Activated T-helper 1 cell treated with Interleukin-2 at 50 U/mL for 16 hours (primary cell): ENCODE measurements at places on chromosomes 12 and 14.

DNA sequence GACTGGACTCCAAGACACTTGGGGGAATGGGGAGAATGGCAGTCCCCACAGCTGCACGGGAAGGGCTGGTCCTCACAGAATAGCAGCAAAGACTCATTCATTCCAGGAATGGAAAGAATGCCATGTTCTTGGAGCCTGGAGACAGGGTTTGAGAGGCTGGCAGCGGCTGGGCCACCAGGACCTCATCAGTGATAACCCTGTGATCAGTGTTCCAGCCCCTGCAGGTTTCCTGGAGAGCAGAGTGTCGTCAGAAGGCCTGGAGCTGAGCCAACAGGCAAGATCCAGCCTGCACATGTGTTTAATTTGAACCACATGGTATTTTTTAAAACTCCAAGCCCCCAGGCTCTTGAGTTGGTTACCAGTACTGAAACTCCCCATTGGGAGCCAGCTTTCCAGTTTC is 11.3 kb downstream of the BDKRB1 start:
- no peak for DNase-seq

DNA sequence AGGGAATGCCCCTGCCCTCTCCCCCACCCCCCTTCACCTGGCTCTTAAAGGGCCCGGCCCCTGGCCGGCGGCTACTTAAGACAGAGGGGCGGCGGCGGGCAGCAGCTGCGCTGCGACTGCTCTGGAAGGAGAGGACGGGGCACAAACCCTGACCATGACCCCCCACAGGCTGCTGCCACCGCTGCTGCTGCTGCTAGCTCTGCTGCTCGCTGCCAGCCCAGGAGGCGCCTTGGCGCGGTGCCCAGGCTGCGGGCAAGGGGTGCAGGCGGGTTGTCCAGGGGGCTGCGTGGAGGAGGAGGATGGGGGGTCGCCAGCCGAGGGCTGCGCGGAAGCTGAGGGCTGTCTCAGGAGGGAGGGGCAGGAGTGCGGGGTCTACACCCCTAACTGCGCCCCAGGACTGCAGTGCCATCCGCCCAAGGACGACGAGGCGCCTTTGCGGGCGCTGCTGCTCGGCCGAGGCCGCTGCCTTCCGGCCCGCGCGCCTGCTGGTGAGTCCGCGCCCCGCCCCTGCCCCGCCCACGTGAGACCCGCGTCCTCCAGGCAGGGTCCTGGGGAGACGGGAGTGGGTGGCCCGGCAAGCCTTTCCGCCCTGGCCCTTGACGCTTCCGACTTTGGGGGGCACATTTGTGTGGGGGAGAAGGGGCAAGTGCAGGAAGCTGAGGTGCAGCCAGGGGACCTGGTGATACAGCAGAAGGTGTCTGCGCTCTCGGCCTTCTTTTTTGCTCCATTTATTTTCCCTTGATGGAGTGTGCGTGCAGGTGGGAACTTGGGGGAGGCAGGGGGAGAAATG is at the start of gene IGFBP6:
Gene IGFBP6, plus strand, starts transcription at position 104 of the 790 bp plus-strand sequence. Its CDS starts 51 bp downstream, at position 155.
- peak; percentile 45 for DNase-seq

DNA sequence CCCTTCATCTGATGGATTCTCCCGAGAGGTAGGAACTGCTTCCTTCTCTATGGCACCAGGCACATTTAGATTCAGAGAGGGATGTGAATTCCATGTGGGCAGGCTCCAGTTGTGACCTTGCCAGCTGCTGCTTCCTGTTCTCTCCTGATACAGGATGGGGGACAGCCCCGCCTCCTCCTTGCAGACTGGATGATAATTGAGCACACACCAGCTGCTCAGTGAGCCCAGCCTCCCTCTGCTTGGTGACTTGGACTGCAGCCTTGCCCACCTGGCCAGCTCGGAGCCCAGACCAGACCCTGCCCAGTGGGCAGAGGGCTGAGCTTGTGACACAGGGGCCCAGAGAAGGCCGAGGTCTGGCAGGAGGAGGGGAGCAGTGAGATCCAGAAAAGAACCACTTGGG is 90.2 kb downstream of the CALM1 start:
- no peak for DNase-seq

GRCh38 chr14:85319101-85319500 is 210.8 kb upstream of the FLRT2 start:
- DNase-seq, result no peak

DNA sequence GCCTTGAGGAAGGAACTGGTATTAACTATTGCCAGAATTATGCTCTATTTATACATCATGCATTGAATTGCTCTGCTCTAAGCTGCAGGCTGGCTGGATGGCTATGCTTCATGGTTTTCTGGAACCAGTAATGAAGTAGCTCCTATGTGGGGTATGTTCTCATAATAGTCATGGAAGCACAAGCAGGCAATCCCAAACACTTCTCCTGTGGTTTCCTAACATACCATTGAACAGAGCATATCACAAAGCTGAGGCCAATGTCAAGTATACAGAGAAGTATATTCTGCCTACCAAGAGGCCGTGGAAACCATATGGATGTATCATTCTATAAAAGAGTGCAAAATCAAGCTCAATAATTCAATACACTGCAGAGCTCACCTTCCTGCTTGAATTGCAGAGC is 1752.4 kb upstream of the FLRT2 start:
- no peak for DNase-seq

GRCh38 chr14:103122585-103122946 is 695 bp upstream of the TNFAIP2 start:
- no peak for DNase-seq

- DNase-seq, result no peak
Observed at GRCh38 chr12:42343721-42344120, 17.8 kb downstream of the PPHLN1 start.

DNA sequence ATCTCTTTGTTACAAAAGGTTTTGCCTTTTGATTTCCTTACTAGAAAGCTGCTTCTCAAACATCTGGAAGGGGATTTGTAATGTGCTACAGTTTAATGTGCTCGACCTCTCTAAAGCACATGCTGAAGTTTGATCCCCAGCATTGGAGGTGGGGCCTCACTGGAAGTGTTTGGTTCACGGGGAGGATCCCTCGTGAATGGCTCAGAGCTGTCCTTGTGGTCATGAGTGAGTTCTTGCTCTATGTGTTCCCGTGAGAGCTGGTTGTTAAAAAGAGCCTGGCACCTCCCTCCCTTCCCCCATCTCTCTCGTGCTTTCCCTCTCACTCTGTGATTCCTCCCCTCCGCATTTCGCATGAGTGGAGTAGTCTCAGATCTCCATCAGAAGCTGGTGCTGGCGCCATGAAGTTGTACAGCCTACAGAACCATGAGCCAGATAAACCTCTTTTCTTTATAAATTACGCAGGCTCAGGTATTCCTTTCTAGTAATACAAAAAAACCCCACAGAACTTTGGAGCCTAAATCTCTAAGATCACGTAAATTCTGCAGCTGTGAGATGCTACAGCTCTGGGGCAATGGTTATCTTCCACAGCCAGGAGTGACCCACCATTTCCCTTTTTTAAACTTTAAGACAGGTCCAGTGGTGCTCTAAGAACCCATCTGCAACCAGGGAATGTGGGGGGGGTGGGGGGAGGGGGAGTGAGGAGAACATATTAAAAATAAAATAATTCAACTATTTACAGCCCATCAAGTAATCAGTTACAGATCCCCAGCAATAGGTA is 214.4 kb downstream of the FOXN3 start:
- DNase-seq, result no peak

DNA sequence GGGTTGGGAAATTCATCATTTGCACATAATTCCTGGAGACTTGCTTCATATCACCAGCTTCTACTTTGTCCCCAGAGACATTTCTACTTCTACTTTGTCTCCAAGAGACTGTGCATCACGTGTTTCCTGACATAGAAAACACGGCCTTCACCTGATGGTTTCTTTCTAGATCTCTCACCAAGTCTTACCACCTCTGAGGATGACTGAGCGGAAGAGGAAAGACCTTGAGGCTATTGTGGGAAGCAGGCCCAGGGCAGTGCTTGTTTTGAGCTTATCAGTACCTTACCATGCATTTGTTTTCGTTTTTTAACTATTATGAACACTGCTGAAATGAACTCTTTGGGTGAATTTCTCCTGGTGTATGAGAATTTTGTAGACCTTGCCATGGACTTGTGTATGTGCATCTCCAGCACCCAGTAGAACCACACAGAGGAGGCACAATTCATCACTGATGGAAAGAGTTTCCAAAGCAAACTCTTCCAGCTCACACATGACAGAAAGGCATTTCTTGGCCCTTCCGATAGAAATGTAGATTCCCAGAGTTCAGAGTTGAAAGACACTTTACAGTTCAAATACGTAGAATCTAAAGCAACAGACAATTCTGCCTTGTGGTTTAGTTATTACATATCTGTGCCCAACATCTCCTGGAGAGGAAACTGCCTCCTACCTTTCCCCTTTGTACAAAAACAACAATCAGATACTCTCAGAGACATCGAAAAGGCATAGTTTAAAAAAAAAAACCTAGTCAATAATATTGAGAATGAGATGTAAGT is 434.7 kb downstream of the FUT8 start:
- peak; percentile 50 for DNase-seq

- DNase-seq, result no peak
Observed at GRCh38 chr12:6341417-6342139, at the start of gene TNFRSF1A. Gene TNFRSF1A, minus strand, starts transcription at chr12:6342076. Its CDS starts 262 bp downstream, at chr12:6341814.

DNA sequence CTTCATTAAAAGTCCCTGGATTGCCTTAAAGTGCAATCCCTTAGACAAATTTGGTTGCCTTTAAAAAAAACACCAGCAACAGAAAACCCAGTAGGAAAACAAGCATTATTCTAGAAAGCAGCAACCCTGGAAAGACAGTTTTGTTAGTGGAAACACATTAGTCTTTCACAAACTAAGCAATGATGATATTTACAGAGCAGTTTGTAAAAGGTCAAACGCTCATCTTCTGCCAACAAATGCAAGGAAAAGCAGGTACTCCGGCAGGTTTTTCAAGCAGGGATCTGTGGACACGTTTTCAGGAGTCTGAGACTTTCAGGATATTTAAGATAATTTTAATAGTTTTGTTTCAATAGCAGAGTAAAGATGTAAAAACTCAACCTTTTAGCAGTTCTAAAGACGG is 202.2 kb downstream of the EXOC5 start:
- no peak for DNase-seq

GRCh38 chr14:55881577-55882241 is 236.5 kb upstream of the PELI2 start:
- no peak for DNase-seq

DNA sequence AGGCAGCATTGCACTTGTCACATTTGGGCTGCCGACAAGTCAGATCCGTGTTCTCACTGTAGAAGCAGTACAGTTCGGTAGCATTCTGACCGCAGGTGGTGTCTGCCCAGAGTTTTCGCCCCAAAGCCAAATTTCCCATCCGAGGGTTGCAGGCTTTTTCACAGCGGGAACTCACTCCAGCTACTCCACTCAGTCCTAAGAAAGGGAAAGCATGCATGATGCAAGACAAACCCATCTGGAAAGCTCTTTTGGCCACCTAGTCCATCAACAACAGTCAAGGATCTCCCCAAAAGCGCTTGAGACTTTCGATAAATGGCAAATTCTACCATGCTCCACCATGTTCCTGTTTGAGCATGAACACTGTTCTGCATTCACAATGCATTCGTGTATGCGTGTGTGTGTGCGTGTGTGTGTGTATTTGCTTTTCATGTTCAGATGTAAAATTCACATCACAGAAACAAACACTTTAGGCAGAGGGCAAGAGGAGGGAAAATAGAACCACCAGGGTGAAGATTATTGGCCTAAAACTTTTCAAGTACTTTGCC is 3.2 kb downstream of the NTN4 start:
- DNase-seq, result no peak

DNA sequence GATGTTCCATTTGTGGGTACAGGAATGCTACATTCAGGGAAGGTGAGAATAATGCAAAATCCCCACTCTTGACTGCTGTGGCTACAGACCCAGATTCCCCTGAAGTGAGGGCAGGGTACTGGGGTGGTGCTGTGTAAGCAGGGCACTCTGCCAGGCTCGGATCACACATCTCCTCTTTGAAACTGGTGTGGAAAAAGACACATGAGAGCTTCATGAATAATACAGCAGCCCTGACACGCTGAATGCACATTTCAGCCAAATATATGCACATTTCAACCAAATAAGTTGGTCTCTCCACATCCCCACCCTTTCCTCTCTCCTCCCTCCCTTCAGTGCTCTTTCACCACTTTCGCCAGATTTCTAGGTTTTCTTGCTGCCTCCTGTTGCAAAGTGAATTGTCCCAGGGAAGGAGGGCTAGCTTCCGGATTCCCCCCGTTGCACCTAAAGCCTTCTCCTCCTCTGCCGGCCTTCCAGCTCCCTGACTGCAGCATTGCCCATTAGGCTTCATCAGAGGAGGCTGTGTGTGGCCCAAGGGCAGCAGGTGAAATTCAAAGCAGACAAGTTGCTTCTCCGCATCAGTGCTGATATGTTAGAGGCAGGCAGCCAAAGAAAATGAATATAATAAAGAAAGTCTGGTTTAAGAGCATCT is 118.2 kb upstream of the TMCC3 start:
- no peak for DNase-seq

DNA sequence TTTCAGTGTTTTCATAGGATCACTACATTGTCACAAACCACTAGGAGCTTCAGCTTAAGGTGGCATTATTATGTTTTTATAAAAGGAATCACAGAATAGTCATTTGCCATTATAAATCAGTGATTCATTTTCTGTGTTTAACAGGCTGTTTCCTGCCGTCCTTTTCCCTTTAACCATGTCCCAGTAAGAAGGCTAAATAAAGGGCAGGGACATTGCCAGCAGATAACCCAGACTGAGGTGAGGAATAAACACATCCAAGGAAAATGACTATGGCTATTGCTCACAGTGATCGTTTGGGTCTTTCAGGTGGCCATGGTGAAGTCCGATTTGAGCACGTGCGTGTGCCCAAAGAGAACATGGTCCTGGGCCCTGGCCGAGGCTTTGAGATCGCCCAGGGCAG is 17.9 kb upstream of the ALDH2 start:
- DNase-seq, result no peak

DNA sequence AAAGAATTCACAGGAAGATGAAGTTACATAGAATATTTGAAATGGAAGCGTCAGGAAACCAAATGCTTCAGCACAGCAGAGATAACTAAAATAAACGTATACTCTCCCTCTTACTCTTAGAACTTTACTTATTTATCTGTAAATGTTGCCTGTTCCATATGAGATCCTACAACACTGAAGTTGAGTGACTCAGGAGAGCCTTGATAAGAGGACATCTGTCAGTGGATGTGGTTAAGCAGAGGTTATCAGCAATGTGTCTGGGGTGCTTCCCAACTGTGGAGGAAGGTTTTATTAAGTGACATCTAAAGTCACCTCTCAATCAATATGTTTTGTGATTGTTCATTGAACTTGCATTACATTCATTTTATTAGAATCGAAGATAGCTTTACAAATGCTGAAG is 81.9 kb downstream of the NEDD1 start:
- DNase-seq, result no peak

- DNase-seq, result no peak
Observed at GRCh38 chr12:27257104-27257843, 13.2 kb downstream of the STK38L start.

- no peak for DNase-seq
Observed at GRCh38 chr12:31206038-31206670, 119.8 kb downstream of the SINHCAF start.

DNA sequence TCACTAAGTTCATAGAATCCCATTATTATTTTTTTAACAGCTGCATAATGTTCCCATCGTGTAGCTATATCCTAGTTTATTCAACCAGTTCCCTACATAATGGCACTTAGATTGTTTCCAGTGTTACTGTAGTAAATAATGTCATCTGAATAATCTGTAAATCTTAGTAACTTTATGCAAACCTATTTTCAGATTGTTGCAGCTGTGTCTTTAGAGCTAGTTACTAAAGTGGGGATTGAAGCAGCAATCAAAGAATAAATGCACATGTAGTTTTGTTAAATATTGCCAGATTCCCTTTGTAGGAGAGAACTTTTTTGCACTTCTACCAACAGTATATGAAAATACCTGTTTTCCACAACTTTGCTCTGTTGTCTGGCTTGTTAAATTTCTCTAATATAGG is 13.1 kb downstream of the ARID2 start:
- no peak for DNase-seq

GRCh38 chr12:112843287-112843686 is 51.7 kb downstream of the RPH3A start:
- no peak for DNase-seq
